ENCODE measurements at places on chromosomes 13 and 19. TPM values are rescaled to one million over a fixed set of nuclear protein-coding genes. Genes with fewer than 3 reads are reported as not detected.

APOC4 gene
- not detected for total RNA-seq

VMAC gene
- total RNA-seq: 7.9 TPM

SCGB2B2 gene
- total RNA-seq: 0.49 TPM

ZNF468 gene
- 21.6 TPM for total RNA-seq

PLIN5 gene
- 8.8 TPM for total RNA-seq

GRIN2D gene
- not detected for total RNA-seq

PLEKHJ1 gene
- total RNA-seq: 30.7 TPM

FUT1 gene
- 6.4 TPM for total RNA-seq

TLE2 gene
- 28.2 TPM for total RNA-seq

NKPD1 gene
- total RNA-seq: 14.0 TPM

ZNF799 gene
- total RNA-seq: 3.4 TPM

NCR1 gene
- total RNA-seq: 2.7 TPM

ELSPBP1 gene
- not detected for total RNA-seq

KLK6 gene
- 10.3 TPM for total RNA-seq

CCDC169 gene
- total RNA-seq: not detected

ZNF490 gene
- total RNA-seq: 4.9 TPM

ZNF491 gene
- total RNA-seq: 5.2 TPM

TIMM50 gene
- 65.3 TPM for total RNA-seq

CIC gene
- total RNA-seq: 36.1 TPM

INSL3 gene
- not detected for total RNA-seq

All from vagina (tissue), 2 donors.